Calu3 (cell line): ENCODE measurements at places on chromosomes 16 and 17. TPM values are rescaled to one million over a fixed set of nuclear protein-coding genes. Genes with fewer than 3 reads are reported as not detected.
A peak's percentile ranks its signal among the peaks of the same experiment; 100 is the strongest.

DNA sequence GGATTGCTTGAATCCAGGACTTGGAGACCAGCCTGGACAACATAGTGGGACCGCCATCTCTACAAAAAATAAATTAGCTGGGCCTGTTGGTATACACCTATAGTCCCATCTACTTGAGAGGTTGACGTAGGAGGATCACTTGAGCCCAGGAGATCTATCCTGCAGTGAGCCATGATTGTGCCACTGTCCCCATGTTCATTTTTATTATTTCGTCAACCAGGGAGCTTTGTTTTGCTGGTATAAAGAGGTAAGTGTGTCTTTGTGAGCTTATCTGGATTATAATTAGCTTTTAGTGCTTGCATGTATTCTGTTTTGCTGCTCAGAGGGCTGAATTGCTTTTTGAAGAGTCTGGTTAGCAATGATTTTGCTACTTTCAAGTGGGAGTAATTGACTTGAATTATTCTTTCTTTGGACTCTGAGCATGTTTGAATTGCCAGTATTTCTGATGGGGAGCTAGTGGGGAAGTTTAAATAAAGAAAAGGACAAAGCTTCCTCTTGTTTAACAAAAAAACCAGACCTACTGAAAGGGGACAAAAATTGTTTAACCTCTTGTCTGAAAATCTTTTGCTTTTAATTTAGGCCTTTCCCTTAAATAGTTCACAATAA lies 31.6 kb upstream of the BCAS3 start:
- no peak overlapping the region for H3K27ac ChIP-seq
- H3K4me1 ChIP-seq: no peaks in the 10 kb centered on the region
- peaks cover 8% of the 10 kb centered on the region for H3K36me3 ChIP-seq

DNA sequence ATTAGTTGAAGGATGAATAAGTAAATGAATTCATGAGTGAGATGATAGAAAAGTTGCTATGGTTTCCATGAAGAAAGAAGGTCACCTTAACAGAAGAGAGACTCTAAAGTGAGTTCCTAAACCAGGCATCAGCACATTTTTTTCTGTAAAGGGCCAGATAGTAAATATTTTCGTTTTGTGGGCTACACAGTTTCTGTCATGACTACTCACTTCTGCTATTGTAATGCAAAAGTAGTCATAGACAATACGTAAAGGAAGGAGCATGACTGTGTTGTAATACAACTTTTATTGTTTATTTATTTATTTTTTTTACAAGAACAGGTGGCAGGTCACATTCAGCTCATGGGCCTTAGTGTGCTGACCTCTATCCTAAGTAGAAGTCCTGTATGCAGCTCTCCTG lies 426.1 kb upstream of the DYNLRB2 start:
- H3K36me3 ChIP-seq: no peaks in the 10 kb centered on the region
- no peak for DNase-seq
- no peaks in the 10 kb centered on the region for H3K4me1 ChIP-seq
- no peak overlapping the region for H3K4me3 ChIP-seq

- peaks cover 12% of the 10 kb centered on the region for H3K27me3 ChIP-seq
- H3K4me1 ChIP-seq: peaks cover 16% of the 10 kb centered on the region
- peaks cover 3% of the 10 kb centered on the region for H3K36me3 ChIP-seq
- H3K27ac ChIP-seq: no peak overlapping the region
- no peak overlapping the region for H3K4me3 ChIP-seq
- DNase-seq: no peak
Observed at GRCh38 chr16:67186550-67186950, 2.8 kb upstream of the MATCAP1 start.

DNA sequence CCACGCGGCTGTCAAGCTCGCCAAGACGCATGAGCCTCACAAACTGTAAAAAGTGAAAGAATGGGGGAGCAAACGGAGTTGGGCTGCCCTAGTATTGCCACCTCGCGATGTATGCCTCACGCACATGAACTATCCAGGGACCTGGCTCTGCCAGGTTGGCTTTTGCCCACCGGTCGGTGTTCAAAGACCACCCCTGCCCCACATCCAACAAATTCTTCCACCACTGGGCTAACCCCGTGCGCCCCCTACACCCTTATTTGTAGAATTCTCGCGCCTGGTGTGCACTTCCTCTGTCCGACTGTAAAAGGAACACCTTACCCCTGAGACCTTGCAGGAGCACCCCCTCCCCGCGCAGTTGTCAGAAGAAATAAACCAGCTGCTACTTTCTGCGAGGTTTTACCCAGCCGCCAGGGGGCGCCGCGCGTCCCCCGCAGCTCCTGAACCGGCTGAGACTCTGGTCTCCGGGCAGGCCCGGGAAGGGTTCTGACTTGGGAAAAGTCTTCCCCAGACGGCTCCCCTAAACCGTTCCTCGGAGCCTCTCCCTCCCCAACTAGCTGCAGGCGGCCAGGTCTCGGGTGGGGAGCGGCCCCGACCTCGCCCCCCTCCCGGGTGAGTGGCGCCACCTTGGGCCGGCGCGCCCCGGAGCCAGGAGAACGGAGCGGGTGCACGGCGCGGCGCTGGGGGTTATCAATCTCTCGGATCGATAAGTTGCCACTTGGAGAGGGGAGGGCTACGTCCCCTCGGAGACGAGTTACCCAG lies 1.7 kb upstream of the ZNF423 start:
- H3K4me3 ChIP-seq: peak overlapping the region; percentile 72
- no peak overlapping the region for H3K27ac ChIP-seq
- peaks cover 8% of the 10 kb centered on the region for H3K4me1 ChIP-seq
- peaks cover 17% of the 10 kb centered on the region for H3K36me3 ChIP-seq

ALOX15 gene
- total RNA-seq: 0.27 and 0.38 TPM in 2 replicates

GRCh38 chr16:84499638-84500037 lies 4.8 kb downstream of the MEAK7 start:
- H3K4me3 ChIP-seq: no peak overlapping the region
- H3K36me3 ChIP-seq: peaks cover 39% of the 10 kb centered on the region
- H3K4me1 ChIP-seq: peaks cover 43% of the 10 kb centered on the region
- H3K27ac ChIP-seq: no peak overlapping the region
- no peaks in the 10 kb centered on the region for H3K27me3 ChIP-seq

KRT222 gene
- total RNA-seq: not detected in 2 replicates

DNA sequence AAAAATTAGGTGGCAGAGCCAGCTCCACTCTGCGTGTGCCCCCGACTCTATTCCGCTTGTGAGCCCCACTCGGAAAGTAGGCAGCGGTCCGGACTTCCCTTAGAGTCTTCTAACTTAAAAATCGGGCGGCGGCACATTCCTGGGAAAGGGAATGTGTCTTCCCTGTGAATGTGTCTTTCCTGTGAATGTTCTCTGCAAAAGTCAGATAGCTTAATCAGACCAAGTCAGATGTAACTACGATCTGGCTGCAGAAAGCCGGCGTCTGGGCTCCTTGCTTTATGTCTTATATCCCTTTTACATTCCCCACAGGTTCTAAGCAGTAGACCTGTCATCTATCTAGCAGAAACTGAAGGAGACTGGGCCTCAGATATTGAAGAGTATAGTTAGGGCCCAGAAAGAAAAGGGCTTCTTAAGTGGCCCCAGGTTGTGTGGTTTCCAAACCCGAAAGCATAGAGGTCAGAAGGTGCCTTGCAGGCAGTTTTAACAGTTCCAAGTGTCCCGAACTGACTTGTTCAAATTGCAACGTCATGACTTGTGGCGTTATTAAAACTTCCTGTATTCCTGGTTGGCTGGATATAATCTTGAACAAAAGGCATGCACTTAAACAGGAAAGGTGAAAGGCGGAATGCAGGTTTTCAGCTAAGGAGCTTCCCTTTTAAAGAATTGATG lies 601 bp downstream of the PHKB start:
- peaks cover 44% of the 10 kb centered on the region for H3K36me3 ChIP-seq
- H3K4me3 ChIP-seq: peak overlapping the region; percentile 88
- H3K27me3 ChIP-seq: no peaks in the 10 kb centered on the region
- peak overlapping the region; percentile 97 for H3K27ac ChIP-seq
- peaks cover 18% of the 10 kb centered on the region for H3K4me1 ChIP-seq

GRCh38 chr16:53433509-53433908 lies 762 bp upstream of the RBL2 start:
- H3K27ac ChIP-seq: peak overlapping the region; percentile 92
- peak overlapping the region; percentile 76 for H3K4me3 ChIP-seq
- H3K4me1 ChIP-seq: peaks cover 38% of the 10 kb centered on the region
- no peak for DNase-seq

- DNase-seq: no peak
- H3K27me3 ChIP-seq: peaks cover 28% of the 10 kb centered on the region
- no peaks in the 10 kb centered on the region for H3K4me1 ChIP-seq
- no peaks in the 10 kb centered on the region for H3K36me3 ChIP-seq
- no peak overlapping the region for H3K4me3 ChIP-seq
Observed at GRCh38 chr17:81018044-81018802, 16.7 kb upstream of the BAIAP2 start.

GRCh38 chr17:68290268-68290954 lies 516 bp downstream of the SLC16A6 start:
- H3K4me3 ChIP-seq: peak overlapping the region; percentile 92
- no peak overlapping the region for H3K27ac ChIP-seq
- peaks cover 66% of the 10 kb centered on the region for H3K27me3 ChIP-seq
- H3K36me3 ChIP-seq: peaks cover 19% of the 10 kb centered on the region

DNA sequence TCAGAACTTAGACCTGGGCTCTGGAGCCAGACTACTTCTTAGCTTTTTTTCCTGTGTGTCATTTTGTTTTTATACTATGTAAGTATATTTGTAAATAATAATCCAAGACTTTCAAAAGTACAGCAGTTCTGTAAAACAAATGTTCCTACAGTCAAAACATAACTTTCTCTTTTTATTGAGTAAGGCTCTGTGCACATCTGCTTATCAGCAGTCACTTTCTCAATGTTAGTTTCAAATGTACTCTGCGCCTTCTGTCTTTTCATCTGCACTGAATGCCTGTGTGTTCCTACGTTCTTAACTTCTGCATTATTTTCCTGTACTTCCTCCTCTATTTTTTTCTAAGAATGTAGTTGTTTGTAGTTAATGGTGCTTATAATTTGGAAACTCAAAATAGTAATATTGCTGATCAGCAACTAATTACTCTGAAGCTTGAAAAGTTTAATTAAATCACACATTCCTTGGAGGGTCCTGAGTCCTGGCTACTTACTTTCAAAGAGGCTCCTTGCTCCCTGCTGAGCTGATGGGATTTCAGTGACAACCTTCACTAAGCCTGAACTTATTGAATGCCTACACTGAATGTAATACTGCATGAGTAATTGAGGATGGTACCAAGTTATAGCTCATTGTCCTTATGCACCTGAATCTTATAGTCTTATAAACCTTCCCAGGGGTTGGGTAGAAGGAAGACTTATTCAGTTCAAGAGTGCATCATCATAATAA lies 329.9 kb downstream of the KCNJ2 start:
- DNase-seq: no peak
- H3K36me3 ChIP-seq: no peaks in the 10 kb centered on the region
- H3K27ac ChIP-seq: no peak overlapping the region

KRT33A gene
- total RNA-seq: not detected in 2 replicates

DNA sequence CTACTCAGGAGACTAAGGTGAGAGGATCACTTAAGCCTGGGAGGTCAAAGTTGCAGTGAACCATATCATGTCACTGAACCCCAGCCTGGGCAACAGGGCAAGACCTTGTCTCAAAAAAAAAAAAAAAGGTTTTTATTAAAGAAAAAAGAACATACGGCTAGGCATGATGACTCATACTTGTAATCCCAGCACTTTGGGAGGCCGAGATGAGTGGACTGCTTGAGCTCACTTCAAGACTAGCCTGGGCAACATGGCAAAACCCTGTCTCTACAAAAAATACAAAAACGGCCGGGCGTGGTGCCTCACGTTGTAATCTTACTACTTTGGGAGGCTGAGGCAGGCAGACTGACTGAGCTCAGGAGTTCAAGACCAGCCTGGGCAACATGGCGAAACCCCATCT lies 38.4 kb downstream of the RANBP10 start:
- DNase-seq: no peak
- H3K4me3 ChIP-seq: no peak overlapping the region
- H3K27me3 ChIP-seq: no peaks in the 10 kb centered on the region
- no peaks in the 10 kb centered on the region for H3K4me1 ChIP-seq

GRCh38 chr17:35877345-35878029 lies 2.7 kb downstream of the CCL5 start:
- no peaks in the 10 kb centered on the region for H3K36me3 ChIP-seq
- DNase-seq: no peak
- H3K27me3 ChIP-seq: peaks cover 16% of the 10 kb centered on the region

GRCh38 chr17:37098910-37099664 lies 150.3 kb downstream of the AATF start:
- no peaks in the 10 kb centered on the region for H3K4me1 ChIP-seq
- no peaks in the 10 kb centered on the region for H3K27me3 ChIP-seq
- no peak overlapping the region for H3K27ac ChIP-seq
- DNase-seq: no peak
- peaks cover 53% of the 10 kb centered on the region for H3K36me3 ChIP-seq

DNA sequence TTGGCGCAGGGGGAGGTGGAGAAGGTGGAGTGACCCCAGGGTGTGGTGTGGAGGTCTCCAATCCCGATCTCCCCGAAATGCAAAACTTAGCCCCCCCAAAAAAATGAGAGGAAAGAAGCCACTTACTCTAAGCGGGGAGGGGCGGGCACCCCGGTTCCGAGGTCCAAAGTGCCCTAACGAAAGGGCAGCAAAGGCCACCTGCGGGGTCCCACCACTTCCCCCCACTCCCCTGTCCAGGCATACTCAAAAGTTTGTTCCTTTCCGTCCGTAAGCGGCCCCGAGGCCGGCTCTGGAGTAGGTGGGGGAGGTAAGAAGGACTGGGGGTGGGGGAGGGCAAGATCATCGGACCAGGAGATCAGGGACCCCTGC lies 1.1 kb downstream of the TOX3 start:
- H3K4me1 ChIP-seq: peaks cover 26% of the 10 kb centered on the region
- H3K27ac ChIP-seq: peak overlapping the region; percentile 48
- H3K4me3 ChIP-seq: peak overlapping the region; percentile 78
- no peak for DNase-seq
- H3K36me3 ChIP-seq: peaks cover 33% of the 10 kb centered on the region
- H3K27me3 ChIP-seq: no peaks in the 10 kb centered on the region

DNA sequence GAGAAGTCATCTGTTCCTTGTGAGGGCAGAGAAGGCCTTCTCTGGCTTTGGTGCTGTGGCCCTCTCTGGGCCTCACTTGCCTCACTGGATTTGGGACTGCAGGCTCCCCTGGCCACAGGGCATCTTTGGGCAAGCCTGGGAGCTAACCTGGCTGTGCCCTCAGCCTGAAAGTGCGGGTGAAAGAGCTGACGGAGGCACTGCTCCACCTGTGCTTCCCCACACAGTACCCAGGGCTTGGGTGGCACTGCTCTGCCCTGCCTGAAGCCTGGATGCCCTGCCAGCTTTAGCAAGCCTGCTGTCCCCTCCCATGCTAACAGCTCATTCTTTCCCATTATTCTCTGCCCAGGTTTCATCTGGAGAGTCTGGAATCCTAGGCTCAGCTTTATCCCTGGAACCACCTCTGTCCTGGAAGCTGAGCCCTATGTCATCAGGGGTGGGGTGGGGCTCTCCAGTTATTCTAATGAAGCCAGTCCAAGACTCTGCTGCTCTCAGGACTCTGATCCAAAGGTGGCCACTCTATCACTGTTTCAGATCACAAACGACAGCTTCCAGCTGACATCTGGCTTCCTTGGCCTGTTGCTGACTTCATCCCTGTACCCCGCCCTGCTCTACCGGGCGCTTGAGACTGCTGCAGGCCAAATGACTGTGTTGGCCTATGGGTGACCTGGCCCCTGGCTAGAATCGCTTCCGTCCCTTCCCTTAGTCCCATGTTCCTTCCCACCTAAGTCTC lies 29.3 kb downstream of the HIC1 start:
- H3K4me1 ChIP-seq: peaks cover 32% of the 10 kb centered on the region
- no peaks in the 10 kb centered on the region for H3K36me3 ChIP-seq
- H3K4me3 ChIP-seq: no peak overlapping the region
- no peak for DNase-seq

ABCC11 gene
- total RNA-seq: 0.26 and 0.56 TPM in 2 replicates

ADGRG1 gene
- total RNA-seq: 269 and 278 TPM in 2 replicates
